Calu3 (cell line): ENCODE measurements at places on chromosomes 1 and 21.

GRCh38 chr1:56948403-56949023 is 17.3 kb downstream of the C8B start:
- DNase-seq, result no peak

DNA sequence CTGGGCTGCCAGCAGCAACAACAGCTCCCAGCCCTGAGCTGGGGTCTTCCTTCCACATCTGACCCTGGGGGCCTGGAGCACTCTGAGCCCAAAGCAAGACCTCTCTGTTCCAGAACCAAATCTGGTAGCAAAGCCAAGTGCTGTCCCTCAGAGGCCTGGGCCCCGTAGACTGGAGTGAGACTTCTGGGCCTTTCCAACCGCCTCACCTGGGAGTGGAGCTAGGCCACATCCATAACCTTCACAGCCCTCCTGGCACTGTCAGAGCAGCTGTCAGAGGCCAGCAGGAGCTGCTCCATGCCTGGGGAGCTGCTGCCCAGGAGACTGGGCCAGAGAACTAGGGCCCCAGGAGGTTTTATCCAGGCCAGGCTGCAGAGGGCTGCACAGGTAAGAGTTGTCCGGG is 15.4 kb upstream of the SLC5A9 start:
- DNase-seq, result no peak

- DNase-seq, result peak; percentile 67
Observed at GRCh38 chr1:203306089-203306964, 1.0 kb downstream of the BTG2 start.

GRCh38 chr1:100606438-100606837 is 68.5 kb downstream of the GPR88 start:
- peak; percentile 40 for DNase-seq

DNA sequence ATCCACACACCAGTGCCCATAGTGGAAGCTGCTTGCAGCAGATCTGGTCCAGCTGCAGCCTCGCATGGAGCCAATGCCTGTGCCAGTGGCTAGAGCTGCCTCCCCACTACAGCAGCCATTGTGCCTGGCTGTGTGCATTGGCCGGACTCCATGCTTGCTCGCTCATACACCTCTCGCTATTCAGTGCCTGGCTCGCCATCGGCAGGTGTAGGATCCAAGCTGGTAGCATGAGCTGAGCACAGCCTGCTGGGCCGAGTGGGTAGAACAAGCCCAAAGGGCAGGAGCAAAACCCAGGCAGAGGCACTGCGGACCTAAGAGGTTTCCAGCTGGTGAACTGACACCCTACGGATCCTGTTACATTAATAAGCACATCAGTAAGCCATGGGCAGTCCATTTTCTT is 1184.1 kb downstream of the AMY1C start:
- no peak for DNase-seq
